ENCODE measurements at places on chromosomes 13 and 19.
A peak's percentile ranks its signal among the peaks of the same experiment; 100 is the strongest.

DNA sequence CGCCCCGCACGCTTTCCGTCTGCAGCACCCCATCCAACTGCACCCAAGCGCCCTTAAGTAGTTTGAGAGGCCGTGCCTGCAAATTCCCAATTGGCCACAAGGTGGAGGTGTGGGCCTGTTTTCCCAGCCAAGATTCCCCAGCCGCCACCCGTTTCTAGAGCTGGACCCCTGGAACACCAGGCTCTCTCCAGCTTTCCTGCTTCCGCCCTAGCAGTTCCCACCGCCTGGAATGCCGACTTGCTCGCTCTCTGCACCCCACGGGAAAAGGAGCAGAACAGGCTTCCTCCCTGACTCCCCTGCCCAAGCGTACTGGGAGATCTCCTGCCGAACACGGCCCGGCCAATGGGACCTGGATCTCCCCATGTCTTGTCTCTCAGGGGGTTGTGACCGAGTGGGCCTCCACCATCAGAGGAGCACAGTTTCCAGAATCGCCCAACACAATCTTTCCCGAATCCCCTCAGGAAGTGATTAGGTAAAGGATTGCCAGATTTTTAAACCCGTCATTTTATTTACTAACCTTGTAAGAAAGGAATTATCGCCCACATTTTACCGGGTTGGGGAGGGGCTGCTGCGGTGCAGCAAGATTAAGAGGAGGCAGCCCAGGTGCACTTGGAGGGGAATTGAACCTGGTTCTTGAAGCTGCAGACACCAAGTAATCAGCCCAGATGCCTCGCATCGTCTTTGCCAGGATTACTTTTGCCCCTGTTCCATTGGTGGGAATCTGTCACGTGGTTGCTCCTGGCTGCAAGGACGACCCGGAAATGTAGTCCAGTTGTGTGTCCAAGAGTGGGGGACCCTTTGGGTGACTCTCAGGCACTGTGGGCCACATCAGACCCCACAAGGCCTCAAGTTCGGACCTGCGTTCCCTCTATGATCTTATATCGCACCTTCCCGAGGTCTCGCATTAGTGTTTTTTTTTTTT is 3.5 kb upstream of the NAPSA start:
- peak; percentile 62 for DNase-seq

DNA sequence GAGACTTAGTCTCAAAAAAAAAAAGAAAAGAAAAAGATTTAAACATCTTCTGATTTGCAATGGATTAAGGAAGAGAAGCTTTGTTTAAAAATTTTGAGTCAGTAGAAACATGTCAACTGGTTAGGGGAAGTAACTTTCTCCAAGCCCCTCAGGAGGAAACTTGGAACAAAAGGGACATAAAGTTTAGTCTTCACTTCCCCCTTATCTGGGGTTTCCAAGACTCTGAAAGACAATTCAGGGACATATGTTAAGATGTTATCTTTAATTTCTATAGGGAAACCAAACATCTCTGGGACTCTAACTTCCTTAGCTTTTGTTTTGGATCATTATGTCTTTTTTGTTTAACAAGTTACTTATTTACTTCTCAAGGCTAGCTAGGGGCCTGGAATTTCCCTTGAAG is 20.1 kb upstream of the MRI1 start:
- no peak for DNase-seq

GRCh38 chr19:18895824-18896341 is at the start of gene CERS1:
CERS1 (minus strand) TSS chr19:18896158; CDS start chr19:18896072, 86 bp downstream.
- no peak for DNase-seq

- DNase-seq = no peak
Observed at GRCh38 chr19:44856421-44857083, 10.5 kb downstream of the NECTIN2 start.

DNA sequence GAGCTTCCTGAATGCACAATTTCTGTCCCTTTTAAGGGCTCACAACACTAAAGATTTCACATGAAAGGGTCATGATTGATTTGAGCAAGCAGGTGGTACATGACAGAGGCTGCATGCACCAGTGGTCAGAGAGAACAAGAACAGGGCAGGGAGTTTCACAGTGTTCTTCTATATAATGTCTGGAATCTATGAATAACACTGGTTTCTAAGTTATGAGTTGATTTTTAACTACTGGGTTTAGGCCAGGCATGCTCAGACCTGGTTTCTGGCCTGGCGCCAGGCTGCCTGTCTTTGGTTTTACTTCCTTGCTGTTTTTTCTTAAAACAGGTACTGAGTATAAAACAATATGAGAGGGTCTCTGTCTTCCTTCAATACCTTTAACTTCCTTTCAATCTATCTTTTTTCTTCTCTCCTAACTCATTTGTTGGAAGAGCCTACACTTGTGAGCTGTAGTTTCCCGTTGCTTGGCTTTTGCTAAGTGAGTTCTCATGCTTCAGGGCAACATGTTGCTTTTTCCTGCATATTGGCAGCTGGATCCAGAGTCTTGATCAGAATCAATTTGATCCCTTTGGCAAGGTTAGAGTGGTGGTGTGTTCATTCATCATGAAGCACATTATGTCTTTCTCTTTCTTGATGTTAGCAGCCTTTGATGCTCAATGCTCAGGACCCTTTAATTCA is 38.5 kb upstream of the FGF14 start:
- DNase-seq = no peak

- DNase-seq = no peak
Observed at GRCh38 chr19:28416245-28416644, 796.7 kb downstream of the UQCRFS1 start.

GRCh38 chr19:6467384-6467783 is 3.3 kb downstream of the CRB3 start:
- DNase-seq = no peak

DNA sequence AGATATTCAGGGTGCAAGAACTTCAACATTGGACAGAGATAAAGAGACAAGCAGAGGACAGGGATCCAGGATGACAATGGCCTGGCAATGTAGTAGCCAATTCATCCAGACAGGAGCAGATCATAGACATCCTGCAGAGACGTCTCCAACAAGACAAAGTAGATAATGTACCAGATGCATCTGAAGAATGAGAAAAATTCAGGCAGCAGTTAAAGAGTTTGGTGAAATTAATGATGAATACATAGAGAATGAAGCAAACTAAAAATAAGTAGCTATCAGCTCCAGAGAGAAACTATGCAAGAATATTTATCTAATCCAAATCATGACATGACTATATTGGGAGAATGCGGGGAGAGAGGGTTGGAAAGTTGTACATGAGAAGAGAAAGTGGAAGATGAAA is 278.4 kb upstream of the DACH1 start:
- DNase-seq = no peak

- DNase-seq = no peak
Observed at GRCh38 chr19:46909356-46909755, 48.6 kb downstream of the ARHGAP35 start.

- DNase-seq = no peak
Observed at GRCh38 chr13:109976206-109976997, 190.0 kb upstream of the IRS2 start.

- no peak for DNase-seq
Observed at GRCh38 chr13:106159295-106160195, 375.9 kb downstream of the EFNB2 start.

GRCh38 chr19:41457241-41457640 is 14.3 kb downstream of the ERICH4 start:
- DNase-seq = no peak

DNA sequence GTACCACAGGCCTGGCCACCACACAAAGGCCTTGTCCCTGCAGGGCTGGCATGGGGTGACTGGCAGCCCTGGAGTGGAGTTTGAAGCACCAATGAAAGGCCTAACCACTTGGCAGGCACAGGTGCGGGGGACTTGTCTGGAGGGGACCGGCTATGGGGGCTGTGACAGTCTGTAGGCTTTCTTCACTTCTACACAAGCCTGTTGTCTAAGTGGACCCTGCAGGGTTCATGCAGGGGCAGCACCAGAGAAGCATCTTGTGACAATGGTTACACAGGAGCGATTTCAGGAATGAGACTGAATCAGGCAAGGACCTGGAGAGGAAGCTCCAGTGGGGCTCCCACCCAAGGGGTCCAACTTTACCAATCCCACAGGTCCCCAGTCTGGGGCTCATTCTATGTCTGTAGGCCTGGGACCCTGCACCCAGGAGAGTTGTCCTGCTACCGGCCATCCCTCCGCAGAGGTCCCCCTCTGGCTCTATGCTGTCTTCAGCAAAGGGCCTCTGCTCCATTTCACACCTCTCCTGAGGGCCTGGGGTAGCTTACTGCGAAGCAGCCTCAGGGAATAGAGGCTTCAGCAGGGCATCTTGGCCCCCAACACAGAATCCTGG is 2.3 kb upstream of the ZNF837 start:
- DNase-seq = no peak

DNA sequence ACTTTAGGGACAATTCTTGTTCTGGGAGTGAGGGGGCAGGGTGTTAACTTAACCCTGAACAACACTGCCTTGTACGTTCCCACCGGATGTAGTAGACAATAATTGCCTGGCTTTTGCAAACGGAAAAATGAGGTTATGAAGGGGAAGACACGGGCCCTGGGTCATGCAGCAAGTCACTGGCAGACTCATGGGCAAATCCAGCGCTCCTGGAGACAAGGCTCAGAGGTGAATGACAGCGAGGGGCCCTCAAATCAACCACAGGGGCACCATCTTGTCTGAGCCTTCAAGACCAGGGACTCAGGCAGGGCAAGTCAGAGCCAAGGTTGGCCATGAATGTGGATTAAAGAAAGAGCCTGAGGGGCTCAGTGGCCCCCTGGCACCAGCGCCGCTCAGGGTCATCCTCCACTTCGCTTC is 2.8 kb downstream of the RASA3 start:
- DNase-seq = no peak

- DNase-seq = no peak
Observed at GRCh38 chr13:37889820-37890219, 20.2 kb upstream of the TRPC4 start.

DNA sequence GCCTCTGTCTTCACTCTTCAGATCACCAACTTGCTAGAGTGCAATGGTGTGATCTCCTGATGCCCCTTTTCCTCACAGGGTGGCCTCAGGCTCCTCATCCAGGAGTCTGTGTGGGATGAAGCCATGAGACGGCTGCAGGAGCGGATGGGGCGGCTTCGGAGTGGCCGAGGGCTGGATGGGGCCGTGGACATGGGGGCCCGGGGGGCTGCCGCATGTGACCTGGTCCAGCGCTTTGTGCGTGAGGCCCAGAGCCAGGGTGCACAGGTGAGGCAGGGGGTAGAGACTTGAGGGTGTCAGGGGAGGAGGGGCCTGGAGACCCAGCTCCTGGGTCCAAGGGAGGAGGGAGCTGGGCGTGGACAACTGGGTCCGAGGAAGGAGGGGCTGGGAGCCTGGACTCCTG is 9.5 kb downstream of the ALDH16A1 start:
- no peak for DNase-seq

DNA sequence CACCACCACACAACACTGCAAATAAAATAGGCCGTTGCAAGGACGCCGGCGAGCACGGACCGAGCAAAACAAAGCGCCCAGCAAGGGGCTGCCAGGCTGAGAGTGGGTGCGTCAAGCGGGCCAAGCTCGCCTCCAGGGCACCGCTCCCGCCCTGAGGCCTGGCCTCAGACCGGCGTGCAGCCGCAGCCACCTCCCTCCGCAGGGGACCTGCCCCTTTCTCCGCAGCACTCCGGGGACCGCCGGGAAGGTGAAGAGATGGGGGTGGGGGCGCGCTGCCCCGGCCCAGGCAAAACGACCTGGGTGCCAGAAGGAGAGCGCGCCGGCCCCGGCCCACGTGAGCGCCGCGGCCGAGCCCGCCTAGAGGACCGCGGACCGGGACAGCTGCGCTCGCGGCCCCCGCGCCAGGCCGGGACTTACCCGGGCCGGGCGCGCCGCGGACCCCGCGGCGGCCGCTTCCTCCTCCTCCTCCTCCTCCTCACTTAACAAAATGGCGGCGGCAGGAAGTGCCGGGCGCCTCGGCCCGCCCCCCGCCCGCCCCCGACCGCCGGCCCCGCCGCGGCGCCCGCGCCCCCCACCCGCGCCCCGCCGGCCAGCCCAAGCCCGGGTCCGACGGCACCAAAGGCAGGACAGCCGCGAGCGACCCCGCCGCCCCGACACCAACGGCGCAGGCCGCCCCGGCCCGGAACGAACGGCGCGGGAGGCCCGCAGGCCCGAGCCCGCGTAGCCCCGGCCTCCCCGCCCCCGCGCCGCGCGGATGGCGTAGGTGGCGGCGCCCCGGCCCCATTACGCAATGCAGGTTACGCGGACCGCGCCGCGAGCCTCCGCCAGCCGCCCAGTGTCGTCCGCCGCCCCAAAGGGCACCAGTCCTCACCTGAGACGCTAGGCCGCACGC is 674 bp downstream of the BRD4 start:
- DNase-seq = no peak

Measured in AG09319 (cell line).